ENCODE measurements at places on chromosomes 7 and 10. TPM values are rescaled to one million over a fixed set of nuclear protein-coding genes. Genes with fewer than 3 reads are reported as not detected.

DNA sequence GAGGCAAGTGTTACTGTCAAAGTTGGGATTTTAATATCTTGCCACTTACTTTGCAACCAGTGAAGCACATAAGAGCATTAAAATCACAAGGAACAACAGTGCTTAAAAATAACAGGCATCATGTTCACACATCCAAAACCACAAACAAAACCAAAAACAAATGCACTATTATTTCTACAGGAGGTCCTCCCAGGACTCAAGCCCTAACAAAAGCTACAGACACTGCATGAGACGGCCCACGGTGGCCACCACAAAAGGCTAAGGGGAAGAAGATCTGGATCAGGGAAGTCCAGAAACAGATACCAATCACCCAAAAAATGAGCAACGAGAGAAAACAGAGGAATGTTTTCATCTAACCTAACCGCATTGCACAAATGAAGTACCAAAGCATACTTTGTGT is 158.4 kb downstream of the ZMYND11 start:
- no peak for DNase-seq

DNA sequence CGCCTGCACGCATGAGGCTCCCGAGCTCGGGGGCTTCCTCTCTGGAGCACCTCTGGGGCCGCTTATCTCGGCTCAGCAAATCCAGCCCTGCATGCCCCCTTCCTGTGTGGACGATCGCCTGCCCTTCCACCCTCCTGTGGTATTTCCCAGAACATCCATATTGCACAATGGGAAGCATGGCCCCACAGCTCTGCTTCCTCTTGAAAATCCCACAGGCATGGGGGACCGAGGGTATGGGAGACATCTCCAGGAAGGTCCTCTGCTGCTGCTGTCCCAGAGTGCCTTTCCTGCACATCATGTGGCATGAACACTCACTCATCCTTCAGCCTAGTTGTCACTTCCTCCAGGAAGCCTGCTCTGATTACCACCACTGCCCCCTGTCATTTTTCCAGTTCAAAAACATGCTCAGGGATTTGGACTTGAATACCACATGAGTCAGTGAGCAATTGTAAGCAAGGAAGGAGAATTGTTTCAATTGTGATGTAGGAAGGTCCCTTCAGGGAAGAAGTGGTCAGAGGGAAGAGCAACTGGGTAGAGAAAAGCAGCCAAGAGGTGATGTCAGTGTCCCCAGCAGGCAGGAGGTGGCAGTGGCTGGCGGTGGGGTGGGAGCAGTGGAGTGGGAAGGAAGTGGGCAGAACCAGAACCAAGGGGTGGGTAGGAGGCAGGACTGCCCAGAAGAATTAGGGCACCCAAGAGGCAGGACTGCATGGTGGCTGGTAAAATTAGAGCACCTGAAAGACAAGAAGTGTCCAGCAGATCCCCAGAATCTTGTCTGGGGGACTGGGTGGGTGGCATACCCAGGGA is 67.5 kb upstream of the ZMIZ1 start:
- DNase-seq = no peak

- DNase-seq = no peak
Measured at GRCh38 chr10:8075282-8076260, 21.1 kb downstream of the GATA3 start.

NKX2-3 gene
- not detected for total RNA-seq

DNA sequence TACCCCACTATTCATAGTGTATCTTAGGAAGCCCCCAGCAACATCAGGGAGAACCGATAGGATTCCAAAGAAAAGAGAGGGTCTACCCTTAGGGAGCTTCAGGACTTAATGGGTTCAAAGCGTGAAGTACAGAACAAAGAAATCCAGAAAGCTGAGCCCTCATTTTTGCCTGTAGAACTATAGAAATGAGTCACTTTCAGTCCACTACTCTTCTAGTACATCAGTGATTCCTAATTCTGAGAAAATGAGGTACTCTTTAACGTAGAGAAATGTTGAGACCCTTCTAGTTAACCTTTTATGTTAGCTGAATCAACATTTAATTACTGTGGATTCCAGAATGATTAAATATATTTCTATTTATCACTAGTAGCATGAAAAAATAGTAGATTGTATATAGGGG is 1.8 kb downstream of the TDRD1 start:
- no peak for DNase-seq

GRCh38 chr10:122352817-122353525 is 21.5 kb upstream of the PLEKHA1 start:
- no peak for DNase-seq

GRCh38 chr10:30432622-30433305 is 1.2 kb upstream of the MAP3K8 start:
- no peak for DNase-seq

GRCh38 chr7:5774790-5775189 is 6.7 kb downstream of the RNF216 start:
- DNase-seq = no peak

SPDYE5 gene
- not detected for total RNA-seq

DNA sequence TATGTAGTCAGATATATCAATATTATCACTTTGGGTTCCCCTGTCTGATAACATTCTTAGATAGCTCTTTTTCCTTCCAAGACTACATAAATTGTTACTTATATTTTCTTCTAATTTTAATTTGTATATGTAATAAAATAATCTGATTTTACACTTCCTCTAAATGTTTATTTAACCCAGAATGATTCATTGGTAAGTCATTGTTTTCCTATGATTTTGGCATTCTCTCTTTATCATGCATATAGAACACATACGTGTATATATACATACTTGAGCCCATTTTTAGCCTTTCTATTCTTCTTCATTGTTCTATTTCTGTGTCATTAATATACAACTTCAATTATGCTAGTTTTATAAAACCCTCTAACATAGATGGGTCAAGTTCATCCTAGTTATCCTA is 16.6 kb downstream of the SFTPD start:
- DNase-seq = no peak

- no peak for DNase-seq
Measured at GRCh38 chr10:132503581-132504421, 33.8 kb upstream of the INPP5A start.

DNA sequence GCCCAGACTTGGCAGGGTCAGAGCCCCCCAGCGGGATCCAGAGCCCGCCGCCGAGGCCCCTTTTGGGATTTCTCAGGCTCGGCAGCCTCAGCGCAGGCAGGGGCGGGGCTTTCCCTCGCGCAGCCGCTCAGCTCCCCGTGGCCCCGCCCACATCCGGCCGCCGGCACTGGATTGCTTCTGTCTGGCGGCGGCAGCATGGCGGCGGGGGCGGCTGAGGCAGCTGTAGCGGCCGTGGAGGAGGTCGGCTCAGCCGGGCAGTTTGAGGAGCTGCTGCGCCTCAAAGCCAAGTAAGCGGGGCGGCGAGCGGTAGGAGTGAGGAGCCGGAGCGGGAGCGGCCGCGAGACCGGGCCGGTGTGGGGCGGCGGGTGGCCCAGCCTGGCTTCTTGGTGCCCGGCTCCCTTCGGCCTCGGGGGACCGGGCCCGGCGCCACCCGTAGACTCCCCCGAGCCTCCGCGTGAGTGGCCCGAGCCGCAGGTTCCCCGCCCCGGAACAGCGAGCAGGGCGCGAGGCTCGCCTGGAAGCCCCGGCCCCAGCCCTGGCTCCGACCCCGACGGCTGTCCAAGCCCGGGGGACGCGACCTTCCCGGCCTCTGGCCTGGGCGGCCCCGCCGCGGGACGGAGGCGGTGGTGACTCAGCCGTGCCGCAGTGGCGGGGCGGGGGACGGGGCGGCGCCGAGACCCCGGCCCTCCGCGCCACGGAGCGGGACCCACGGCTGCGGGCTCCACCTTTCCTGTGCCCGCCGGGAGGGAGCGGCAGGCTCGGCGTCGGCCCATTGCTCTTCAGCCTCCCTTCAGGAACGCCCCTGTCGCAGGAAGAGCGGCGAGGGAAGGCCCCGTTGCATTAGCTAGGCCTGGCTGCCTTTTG is at the start of gene GLRX3:
GLRX3 (plus strand) TSS at position 166 of the 864 bp plus-strand sequence; CDS start at position 196, 30 bp downstream.
- DNase-seq = no peak

DNA sequence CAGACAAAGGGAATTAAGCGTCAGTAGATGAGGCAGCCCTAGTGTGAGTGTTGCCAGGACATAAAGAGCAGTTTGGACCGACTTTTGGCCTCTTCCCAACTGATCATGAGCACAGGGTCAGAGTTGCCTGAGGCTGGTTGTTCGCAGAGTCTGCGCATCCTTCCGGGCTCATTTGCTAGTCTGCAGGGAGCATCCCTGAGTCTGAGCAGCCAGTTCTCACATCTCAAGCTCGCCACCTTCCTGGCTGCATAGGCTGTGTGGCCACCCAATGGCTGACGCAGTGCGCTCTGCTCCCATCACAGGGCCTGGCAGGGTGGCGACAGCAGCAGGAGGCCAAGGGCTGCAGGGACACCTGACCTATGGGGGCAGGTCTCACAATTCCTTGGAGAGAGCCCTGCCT is 5.0 kb downstream of the GAD2 start:
- DNase-seq = no peak

GRCh38 chr7:28472332-28472731 is 60.0 kb downstream of the CREB5 start:
- no peak for DNase-seq
